Osteocyte (in vitro differentiated cells): ENCODE measurements at places on chromosomes 2 and 18. TPM values are rescaled to one million over a fixed set of nuclear protein-coding genes. Genes with fewer than 3 reads are reported as not detected.

DNA sequence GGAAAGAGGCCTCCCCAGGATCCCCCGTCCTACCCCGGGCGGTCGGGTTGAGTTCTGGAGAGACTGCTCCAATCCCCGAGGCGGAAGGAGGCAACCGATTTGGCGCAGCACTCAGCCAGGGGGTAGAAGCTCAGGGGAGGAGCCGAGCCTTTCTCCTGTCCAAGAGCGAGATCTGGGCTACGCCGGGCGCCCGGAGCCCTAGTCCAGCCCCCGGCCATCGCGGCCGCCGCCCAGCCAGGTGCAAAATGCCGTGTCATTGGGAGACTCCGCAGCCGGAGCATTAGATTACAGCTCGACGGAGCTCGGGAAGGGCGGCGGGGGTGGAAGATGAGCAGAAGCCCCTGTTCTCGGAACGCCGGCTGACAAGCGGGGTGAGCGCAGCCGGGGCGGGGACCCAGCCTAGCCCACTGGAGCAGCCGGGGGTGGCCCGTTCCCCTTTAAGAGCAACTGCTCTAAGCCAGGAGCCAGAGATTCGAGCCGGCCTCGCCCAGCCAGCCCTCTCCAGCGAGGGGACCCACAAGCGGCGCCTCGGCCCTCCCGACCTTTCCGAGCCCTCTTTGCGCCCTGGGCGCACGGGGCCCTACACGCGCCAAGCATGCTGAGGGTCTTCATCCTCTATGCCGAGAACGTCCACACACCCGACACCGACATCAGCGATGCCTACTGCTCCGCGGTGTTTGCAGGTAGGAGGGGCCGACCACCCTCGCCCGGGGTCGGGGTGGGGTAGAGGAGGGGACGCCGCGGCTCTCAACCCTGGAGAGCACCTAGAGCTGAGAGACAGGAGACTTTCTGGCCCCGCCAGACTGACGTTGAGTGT is at the start of gene DYSF:
Gene DYSF, plus strand, starts transcription at position 158 of the 817 bp plus-strand sequence.
- DNase-seq = no peak

DNA sequence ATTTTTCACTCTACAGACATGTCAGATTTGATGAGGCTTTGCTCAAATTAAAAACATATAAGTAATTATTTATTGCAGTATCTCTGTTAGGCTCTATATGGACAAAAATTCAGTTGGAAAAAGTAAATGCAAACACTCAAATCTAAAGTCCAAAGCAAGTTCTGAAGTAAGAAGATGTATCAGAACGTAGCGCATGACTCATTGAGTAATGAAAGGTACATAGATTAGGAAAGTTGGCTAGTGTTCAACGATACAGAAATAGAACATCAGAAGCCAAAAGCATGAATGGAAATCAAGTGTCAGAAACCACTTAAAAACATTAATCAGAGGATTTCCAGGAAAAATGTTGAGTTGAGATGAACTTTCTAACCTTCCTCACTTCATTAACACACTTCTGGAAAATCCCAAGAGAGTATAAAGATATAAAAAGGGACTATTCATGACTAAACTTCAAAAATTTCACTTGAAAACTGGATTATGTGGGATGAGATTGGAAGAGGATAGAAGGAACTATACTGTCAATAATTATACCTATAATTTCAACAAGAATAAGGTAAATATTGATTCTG is 494.1 kb downstream of the LRRTM4 start:
- DNase-seq = no peak

- no peak for DNase-seq
These were observed 30.2 kb upstream of the SSB start for GRCh38 chr2:169768262-169768995.

- DNase-seq = no peak
These were observed at the start of gene DAPL1 for GRCh38 chr2:158795195-158795924. DAPL1 (plus strand) TSS chr2:158795317; CDS start chr2:158795373, 56 bp downstream.

DNA sequence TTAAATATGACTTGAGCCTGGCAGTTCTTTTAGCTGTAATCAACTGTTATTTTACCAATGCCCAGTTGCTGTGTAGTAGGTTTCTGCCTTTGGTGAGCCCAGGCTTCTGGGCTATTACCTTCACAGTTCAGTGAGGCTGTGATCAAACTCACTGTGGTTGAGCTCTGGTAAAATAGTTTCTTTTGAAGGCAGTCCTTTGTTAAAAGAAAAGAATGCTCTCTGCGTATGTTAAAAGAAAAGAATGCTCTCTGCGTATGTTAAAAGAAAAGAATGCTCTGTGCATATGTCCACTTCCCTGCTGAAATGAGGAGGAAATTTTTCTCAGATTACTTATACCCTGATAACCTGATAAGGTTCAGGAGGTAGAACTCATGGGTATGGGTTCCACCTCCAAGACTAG is 244.3 kb downstream of the RNF144A start:
- no peak for DNase-seq

The CPLX4 gene
- not detected in 2 replicates for total RNA-seq
